ENCODE measurements at places on chromosomes 7 and 10.

- DNase-seq, result no peak
These were observed 49.5 kb upstream of the SLC29A3 start for GRCh38 chr10:71269301-71270288.

DNA sequence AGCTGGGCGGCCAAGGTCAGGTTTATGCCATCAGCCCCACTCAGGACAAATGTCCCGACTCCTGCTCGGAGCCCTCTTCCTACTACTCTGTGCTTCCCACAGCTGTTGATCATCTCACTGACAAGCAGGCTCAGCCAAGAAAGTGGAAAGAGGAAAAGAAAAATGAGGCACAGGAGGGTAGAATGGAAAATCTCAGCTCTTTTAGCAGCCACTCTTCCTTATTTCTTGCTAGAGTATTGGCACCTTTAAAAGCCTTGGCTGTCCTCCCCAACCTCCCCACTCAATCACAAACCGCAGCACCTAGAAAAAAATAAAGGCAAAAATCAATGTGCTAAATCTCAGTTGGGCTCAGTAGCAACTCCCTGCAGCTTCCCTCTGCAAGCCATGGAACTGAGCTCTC lies 35.3 kb upstream of the AGK start:
- peak; percentile 54 for DNase-seq

- no peak for DNase-seq
These were observed 1.9 kb downstream of the DNAH11 start for GRCh38 chr7:21544715-21545114.

GRCh38 chr7:157751951-157752673 lies 415.3 kb downstream of the DNAJB6 start:
- DNase-seq, result no peak

- no peak for DNase-seq
These were observed 8.2 kb upstream of the GET4 start for GRCh38 chr7:868189-868486.

GRCh38 chr10:121766426-121766825 lies 161.4 kb downstream of the ATE1 start:
- DNase-seq, result no peak
